ENCODE measurements at places on chromosomes 12 and 14.

DNA sequence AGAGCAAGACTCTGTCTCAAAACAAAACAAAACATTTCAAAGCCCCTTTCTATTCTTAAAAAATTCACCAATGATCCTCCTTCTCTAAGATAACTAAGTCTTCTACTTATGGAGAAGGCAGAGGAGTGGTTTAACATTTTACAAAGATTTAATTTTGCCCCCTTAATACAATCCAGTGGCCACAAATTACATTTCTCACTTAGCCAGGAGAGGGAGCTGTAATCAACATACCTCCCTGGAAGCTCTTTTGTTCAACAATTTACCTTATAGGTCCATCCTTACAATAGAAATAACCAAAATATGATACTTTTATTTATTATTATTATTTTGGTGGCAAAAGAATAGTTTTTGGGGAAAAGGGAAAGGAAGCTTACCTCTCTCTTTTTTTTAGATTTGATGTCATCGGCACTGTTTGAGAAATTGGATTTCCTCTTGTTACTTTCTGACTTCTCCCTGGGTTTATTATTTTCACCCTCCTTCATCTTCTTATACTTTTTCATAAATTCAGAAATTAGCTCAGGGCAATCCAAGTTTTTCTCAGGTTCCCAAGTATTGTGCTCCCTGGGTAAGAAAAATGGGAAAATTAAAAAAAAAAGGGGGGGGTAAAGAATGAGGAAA is 28.1 kb downstream of the CBX5 start:
- peak; percentile 75 for DNase-seq

- no peak for DNase-seq
Observed at GRCh38 chr14:50006141-50006540, 110.2 kb downstream of the VCPKMT start.

DNA sequence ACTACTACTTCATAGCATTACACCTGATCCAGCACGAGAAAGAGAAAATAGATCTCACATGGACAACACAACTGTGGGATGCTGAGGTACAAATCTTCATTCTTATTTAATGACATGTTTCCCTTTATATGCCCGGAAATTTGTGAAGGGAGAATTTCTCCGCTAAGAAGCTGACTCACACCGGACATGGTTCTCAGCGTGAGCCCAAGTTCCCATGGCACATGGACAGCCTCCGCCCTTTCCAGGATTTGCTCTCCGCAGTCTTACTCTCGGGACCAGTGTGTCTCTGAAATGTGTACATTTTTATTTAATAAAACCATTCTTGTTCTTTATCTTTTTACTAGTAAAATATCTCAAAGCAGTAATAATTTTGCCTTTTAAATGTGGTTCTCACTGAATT is 1154.8 kb downstream of the TMEM121 start:
- DNase-seq = no peak

DNA sequence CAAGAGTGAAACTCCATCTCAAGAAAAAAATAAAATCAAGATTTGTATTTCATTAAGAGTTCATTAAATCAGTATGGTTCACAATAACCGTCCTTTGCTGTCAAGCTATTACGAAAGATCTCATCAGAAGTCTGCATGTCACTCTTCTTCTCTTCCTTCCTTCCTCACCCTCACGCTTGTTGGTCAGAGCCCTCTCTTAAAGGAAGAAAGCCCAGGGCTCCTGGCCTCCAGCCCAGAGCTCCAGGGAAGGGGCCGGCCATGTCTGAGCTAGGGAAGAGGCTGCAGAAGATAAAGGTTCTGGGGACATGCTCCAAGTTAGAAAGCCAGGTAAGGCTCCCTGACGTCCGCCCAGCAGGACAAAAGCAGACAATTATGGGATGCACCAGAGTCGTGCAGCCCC is 43.1 kb upstream of the DLK1 start:
- DNase-seq = no peak

DNA sequence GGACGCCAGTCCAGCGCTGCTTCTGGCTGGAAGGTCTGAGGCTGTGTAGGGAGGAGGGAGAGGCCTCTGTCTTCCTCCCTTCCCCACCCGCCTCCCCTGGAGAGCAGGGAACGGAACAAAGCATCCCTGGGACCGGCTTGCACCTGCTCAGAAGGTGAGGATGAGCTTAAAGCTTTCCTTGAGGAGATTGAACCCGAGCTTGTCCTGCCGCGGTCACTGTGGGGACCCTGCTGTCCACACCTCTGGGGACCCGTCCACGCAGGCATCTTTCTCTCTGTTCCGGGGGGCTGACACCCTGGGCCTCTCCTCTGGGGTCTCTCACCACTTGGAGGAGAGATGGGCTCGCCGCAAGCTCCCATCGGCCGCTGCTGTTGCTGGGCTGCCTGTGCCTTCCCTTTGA is 33.2 kb upstream of the SFSWAP start:
- DNase-seq = no peak

GRCh38 chr12:54959291-54960018 is 25.1 kb downstream of the TESPA1 start:
- DNase-seq = no peak

DNA sequence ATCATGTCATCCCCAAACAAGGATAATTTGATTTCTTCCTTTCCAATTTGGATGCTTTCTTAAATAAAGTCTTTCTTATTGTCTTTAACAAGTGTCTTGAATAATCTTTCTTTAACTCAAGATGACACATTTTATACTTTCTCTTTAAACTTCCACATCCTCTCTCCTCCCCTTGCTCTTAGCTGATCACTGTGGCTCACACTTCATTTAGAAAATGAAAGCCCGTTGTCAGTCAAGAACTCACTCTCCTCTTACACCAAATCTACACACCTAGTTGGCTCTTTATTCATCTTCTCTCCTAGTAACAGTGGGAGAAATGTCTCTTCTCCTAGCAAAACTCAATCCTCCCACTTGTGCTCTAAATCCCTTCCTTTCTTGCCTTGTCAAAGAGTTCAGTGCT is 10.4 kb upstream of the RMST start:
- DNase-seq = no peak

DNA sequence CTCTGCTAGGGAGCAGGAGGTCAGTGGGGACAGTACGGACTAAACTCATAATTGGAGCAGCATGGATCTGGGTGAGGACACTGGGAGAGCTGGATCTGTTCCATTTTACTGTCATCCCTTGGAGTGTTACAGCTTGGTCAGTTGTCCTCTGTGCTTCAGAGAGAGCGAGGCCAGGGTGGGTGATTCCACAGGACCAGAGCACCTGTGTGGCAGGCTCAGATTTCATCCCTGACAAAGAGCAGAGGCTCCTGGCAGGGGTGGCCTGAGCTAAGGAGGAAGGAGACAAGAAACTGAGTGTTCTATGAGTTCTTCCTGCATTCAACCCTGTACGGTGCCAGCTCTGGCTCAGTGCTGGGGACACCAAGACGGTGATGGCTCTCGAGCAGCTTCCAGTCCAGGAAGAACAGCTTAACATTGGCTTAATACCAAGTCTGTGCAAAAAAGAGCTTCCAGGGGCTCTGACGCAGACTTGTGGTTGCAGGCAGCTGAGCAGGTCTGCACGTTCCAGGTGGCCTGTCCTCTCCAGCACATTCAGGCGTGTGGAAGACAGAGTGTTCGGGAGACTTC is 8.4 kb upstream of the PGF start:
- DNase-seq = no peak

DNA sequence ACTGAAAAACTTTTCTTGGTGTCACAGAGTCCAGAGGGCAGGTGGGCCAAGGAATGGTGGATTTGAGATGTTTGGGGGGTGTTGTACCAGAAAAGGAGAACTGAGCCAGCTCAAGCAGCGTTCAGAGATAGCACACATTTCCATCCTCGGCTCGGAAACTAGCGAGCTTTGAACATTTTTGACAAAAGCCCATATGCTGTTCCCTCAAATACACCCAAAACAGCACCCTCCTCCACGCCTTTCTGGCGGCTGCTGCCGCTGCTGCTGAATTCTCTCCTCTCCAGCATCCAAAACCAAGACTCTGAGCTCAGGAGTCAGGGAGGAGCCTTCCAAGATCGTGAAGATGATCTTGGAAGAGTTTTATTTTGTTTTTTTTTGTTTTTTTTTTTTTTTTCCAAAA is 961 bp downstream of the SRRM4 start:
- no peak for DNase-seq

- no peak for DNase-seq
Observed at GRCh38 chr12:67852701-67853100, 136.5 kb upstream of the IFNG-AS1 start.

DNA sequence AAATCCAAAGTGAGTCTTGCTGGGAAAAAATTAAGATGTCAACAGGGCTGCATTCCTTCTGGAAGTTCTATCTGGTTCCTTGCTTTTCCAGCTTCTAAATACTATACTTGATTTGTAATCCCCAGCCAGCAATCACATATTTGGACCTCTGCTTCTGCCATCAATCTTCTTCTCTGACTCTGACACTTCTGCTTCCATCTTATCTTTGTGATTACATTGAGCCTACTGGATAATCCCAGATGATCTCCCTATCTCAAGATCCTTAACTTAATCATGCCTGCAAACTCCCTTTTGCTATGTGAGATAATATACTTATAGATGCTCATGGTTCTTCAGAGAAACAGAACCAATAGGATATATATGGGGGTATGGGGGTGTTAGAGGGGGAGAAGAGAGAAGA is 49.9 kb upstream of the ZDHHC17 start:
- DNase-seq = no peak

DNA sequence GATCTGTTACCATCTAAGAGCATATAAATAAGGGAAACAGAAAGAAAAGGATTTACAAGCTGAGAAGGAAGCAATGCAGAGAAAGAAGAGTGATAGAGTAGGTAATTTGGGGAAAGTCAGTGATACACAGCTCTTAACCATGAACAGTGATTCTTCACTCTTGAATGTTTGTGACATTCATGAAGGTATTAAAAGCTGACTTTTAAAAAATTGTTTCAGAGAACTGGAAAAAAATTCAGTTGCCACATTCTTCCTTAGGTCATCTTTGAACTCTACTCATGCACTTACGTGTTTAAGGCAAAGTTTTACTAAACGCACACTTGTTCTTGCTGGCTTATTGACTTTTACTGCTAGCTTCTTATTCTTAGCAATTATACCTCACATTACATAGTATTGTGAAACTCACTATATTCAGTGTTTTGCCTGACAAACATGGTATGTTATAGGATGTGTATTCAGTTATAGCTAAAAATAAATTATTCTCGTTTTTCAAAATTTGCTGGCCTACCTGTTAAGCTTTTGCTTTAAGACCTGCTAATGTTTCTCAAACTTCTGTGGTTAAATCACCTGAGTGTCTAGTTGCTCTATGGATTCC is 10.9 kb downstream of the HIF1A start:
- no peak for DNase-seq

DNA sequence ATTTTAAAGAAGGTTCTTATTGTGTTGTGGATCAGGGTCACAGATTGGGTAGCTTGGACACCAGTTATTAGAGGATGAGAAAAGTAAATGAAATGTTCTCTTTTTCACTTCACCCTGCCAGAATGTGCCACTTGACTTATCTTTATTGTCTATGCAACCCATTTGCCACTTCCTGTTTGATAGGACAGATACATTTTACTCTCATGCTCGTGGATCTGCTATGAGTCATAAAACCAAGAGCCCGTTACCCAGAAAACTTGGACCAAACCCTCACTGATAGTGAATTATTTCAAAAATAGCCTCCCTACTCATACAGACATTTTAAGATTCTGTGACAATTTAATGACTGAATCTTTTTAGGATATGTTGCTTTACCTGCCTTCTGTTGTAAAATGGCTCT is 1.8 kb downstream of the ISCA2 start:
- DNase-seq = no peak

- no peak for DNase-seq
Observed at GRCh38 chr12:89513544-89513943, 11.1 kb downstream of the GALNT4 start.

- no peak for DNase-seq
Observed at GRCh38 chr12:118541071-118541470, 164.7 kb downstream of the SUDS3 start.

DNA sequence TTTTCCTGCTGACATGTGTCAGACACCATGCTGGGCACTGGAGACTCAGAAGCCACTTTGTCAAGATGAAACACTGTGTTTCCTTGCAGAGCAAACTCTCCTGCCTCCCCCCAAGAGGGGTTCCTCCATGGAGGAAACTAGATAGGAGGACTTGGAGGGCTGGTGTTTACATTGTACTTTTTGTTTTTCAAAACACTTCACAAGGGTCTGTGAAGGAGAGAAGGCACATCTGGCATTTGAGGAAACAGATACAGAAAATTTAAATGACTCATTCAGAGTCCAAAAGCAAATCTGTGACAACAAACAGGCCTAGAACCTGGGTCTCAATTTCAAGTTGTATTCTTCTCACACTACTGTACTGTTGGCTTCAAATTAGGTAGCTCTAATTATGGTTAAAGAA is 6.7 kb upstream of the CDKL1 start:
- no peak for DNase-seq

DNA sequence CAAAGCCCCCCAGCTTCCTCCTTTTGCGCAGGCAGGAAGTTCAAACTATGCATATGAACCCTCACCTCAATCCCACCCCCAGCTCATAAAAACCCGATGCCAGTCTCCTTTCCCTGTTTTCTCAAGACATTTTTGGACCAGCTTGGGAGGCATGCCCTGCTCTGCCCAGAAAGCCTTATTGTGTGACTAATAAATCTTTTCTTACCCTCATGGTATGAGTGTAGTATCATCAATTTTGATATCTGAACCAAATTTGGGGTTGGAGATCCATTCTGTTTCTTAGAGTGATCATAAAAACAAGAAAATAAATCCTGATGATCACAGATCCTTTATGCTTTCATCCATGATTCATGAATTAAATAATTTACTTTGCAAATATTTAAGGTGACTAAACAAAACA is 128.5 kb downstream of the ALG10B start:
- no peak for DNase-seq

DNA sequence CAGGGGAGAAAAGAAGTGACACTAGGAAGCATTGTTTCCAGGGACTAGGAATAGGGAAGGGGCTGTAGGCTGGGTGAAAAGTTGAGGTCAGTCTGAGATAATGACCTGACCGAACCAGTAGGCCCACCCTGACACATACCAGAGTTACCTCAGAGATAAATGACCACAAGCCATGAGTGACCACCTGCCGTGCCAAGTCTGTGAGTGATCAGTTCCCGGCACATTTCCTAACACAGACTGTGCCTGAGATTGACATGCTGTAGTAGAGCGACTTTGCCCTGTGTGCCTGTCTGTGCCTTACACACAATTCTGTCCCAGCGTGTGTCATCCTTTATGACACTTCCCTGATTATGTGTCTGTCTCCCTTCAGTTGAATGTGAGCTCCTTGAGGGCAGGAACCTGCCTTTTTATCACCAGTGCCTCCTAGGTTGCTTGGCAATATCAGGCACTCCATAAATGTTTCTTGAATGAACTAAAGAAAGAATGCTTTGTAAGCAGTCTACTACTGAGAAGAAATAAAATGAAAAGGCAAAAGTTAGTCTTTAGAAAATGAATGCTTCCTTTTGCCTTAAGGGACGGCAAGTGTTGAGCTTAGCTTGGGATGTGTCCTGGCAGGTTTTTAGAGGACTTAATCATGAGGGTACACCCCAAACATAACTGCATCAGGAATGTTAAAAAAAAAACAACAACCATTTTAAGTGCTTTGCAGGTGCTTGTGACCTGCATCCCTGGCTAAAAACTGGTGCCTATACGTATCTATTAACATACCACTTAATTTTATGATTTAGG is 9.6 kb upstream of the SSPN start:
- no peak for DNase-seq
